ENCODE measurements at places on chromosomes 13 and 19.

DNA sequence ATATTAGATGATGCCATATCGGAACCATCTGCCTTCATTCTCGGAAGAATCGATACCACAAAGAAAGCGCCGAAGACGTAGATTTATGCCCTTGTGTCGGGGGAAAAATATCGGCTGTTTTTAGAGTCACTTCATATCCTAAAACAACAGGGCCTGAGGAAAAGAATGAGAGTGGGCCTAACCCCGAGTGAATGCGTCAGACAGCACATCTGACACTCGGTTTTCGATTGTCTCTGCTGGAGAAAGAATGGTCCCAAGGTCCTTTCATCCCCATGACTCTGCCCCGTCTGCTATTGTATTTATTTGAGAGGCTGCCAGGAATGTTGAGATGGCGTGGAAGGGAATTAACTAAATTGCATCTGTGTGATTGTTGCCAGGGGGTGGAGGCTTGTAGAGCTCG lies 46.1 kb downstream of the CHST8 start:
- DNase-seq = no peak

DNA sequence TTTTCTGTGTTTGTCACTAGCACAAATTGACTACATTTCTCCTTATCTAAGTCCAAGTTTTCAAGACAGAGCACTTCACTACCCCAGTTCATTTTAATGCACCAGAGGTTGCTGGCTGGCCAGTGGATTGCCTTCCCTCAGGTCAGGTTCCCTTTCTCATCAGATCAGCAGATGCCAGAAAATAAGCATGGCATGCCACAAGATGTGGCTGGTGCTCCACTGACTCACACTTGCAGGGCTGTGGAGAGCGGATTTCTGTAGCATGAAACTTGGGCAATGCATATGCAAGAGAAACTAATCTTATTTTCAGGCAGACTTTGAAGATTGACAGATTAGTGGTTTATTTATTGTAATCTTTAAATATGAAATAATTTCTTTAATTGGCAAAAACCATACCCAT lies 79.5 kb downstream of the RUBCNL start:
- DNase-seq = no peak

GRCh38 chr13:67574320-67575233 lies 344.4 kb upstream of the PCDH9 start:
- DNase-seq = peak; percentile 42

DNA sequence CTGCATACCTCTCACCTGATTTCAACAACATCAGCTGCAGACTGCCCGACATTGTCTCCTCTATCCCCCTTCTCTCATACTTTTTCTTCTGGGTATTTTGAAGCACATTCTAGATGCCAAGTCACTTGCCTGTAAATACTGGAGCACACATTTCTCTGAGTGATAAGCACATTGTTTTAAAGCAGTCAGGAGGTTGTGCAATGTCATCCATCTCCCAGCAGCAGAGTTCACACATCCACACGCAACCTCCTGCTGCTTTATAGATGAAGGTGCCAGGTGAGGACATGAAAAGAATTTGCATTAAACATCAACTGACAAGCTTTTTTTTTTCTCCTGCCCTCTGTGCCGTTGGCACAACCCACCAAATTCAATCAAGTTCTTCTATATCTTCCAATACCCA lies 5.5 kb downstream of the UPK1A start:
- peak; percentile 45 for DNase-seq

- DNase-seq = no peak
Observed at GRCh38 chr19:8831832-8832131, 322 bp downstream of the ZNF558 start.

GRCh38 chr13:53014495-53015443 lies 13.8 kb upstream of the OLFM4 start:
- DNase-seq = no peak

DNA sequence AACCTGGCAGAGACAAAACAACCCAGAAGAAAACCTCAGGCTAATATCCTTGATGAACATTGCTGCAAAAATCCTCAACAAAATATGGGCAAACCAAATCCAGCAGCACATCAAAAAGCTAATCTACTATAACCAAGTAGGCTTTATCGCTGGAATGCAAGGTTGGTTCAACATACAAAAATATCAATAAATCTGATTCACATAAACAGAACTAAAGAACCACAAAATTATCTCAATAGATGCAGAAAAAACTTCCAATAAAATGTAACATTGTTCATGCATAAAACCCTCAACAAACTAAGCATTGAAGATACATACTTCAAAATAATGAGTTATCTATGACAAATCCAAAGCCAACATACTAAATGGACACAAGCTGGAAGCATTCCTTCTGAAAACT lies 8.8 kb downstream of the ZNF724 start:
- no peak for DNase-seq

DNA sequence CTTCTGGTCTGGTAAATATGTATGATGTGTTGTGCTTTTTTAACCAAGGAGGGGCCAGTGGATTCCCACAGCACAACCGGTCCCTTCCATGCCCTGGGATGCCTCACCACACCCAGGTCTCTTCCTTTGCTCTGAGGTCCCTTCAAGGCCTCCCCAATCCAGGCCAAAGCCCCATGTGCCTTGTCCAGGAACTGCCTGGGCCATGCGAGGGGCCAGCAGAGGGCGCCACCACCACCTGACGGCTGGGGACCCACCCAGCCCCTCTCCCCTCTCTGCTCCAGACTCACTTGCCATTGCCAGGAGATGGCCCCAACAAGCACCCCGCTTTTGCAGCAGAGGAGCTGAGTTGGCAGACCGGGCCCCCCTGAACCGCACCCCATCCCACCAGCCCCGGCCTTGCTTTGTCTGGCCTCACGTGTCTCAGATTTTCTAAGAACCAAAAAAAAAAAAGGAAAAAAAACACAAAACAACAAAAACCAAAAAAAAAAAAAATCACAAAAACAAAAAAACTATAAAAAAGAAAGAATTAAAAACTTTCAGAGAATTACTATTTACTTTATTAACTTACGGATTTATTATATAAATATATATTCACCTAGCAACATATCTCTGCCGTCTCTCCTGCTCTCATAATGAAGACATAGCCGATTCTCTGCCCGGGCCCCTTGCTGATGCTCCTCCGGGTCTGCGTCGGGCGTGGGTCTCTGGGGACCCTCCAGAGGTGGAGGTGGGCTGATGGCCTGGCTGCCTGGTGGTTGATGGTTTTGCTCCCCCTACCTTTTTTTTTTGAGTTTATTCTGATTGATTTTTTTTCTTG lies 14.4 kb downstream of the CAPN12 start:
- peak; percentile 66 for DNase-seq

GRCh38 chr19:40081411-40081810 lies 9.3 kb downstream of the ZNF780A start:
- DNase-seq = no peak

GRCh38 chr19:54525636-54526035 lies 23.0 kb downstream of the LAIR2 start:
- DNase-seq = no peak

DNA sequence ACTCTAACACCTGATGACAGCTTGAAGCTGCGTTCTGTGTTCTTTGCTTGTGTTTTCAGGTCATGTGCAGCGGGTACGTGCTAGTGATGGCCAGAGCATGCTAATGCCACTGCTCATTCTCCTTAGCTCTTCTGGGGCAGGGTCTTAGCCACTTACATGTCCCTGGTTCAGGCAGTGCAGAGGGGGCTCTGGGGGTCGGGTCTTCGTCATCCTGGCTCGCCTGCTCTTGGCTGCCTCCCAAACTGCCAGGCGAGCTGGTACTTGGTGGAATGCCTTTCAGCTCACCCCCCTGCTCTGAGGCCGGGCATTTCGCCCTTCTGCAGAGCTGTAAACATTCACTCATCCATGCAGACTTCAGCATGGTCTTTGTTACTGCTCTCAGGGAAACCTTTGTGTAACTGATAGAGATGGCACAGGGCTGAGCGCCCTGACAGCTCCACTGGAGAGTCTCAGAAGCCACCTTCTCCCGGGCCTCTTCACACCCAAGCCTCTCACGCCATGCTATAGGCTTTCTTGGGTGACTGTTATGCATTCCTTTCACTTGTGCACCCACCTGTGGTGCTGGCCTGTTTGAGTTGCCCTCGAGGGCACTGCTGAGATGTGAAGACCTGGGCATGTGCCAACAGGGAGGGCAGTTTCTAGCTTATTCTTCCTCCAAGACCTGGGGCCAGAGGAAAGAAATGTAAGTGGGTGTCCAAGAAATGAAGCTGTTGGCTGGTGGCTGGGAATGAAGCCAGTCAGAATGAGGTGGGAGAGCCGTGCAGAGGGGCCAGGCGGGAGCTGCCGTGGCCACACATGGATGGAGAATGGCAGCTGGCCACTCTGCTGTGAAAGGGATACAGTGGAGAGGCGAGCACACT lies 24.4 kb downstream of the FAM124A start:
- DNase-seq = no peak

GRCh38 chr13:105587786-105588185 lies 947.7 kb downstream of the EFNB2 start:
- DNase-seq = no peak
